ENCODE measurements at places on chromosomes 11 and 22.

DNA sequence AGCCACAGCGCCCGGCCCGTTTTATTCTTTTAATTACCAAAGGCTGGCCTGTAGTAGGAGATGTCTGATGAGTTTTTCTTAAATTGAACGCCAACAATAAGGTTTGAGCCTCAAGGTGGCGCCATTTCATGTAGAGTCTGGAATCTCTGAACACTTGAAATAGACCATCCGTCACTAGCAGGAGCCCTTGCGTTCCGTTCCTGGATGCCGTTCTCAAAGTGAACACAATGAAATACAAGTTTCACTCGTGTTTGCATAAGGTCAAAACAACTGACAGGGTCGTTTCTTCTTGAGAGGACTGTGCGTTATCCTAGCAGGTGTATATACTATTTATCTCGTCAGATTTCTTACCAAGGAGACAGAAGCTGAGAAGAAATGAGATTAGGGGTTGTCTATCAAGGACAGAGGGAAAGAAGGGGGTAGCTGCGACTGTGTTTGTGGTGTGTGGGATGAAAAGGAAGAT, 18.7 kb upstream of the SCGB1D1 start:
- peak; percentile 33 for DNase-seq

GRCh38 chr11:71294846-71295600, 42.6 kb upstream of the SHANK2 start:
- DNase-seq: no peak

- DNase-seq: no peak
Measured at GRCh38 chr22:40261783-40262182, 84.1 kb downstream of the TNRC6B start.

DNA sequence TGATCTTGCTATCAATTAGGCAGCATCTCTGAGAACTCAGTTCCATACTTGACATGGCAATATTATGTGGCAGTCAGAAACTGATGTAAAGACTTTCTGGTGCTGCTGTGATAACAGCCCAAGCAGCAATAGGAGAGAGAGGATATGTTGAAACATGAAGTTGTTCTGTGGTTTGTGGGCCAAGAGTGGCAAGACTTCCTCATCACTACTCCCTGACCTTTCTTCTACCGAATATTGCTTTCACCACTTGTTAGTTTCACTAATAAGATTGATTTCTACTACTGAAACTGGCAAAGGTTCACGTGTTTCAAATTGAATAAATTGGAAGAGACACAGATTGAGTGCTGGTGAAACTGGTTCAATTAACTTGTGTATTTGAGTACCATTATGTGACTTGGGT, 852.6 kb upstream of the RAG2 start:
- no peak for DNase-seq

- DNase-seq: no peak
Measured at GRCh38 chr11:9396310-9396709, 11.9 kb downstream of the IPO7 start.

- no peak for DNase-seq
Measured at GRCh38 chr22:39429916-39430575, 26.8 kb upstream of the MGAT3 start.

- no peak for DNase-seq
Measured at GRCh38 chr11:64990222-64990923, 6.4 kb downstream of the BATF2 start.

DNA sequence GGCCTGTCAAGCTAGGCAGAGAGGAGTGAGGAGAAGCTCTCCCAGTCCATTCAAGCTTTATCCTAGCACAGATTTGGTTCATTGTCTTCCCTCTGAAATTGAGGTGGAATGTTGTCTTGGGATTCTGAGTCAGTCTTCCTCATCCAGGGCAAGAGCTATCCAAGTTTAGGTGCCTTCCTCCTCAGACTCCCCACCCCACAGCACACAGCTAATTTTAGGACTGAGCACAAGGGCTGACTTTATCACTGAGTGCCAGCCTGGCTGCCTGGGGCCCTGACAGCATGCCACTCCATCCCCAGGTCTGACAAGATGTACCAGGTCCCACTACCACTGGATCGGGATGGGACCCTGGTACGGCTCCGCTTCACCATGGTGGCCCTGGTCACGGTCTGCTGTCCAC, 2.6 kb downstream of the PGAP2 start:
- no peak for DNase-seq

- DNase-seq: no peak
Measured at GRCh38 chr11:3996651-3997050, 97.9 kb upstream of the RRM1 start.

GRCh38 chr22:23548501-23549197, 31.4 kb downstream of the IGLL1 start:
- DNase-seq: no peak

GRCh38 chr11:68521969-68522652, 61.6 kb downstream of the PPP6R3 start:
- no peak for DNase-seq

DNA sequence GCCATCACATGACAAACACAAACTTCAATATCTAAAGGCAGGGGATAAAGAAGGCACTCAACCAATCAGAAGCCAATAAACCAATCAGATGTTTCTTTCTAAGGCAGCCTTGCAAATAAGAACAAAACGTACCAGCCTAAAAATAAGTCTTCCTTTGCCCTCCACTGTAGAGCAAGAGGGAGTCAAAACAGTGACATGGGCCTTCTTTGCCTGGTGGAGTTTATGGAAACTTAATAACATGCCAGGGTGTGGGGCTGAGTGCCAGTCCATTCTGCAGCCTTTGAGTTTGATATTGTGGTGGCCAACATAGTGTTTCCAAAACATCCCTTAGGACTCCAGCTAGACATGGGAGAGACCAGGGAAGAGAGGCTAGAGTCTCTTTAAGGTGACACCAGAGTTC, 126.1 kb upstream of the NECTIN1 start:
- DNase-seq: no peak

DNA sequence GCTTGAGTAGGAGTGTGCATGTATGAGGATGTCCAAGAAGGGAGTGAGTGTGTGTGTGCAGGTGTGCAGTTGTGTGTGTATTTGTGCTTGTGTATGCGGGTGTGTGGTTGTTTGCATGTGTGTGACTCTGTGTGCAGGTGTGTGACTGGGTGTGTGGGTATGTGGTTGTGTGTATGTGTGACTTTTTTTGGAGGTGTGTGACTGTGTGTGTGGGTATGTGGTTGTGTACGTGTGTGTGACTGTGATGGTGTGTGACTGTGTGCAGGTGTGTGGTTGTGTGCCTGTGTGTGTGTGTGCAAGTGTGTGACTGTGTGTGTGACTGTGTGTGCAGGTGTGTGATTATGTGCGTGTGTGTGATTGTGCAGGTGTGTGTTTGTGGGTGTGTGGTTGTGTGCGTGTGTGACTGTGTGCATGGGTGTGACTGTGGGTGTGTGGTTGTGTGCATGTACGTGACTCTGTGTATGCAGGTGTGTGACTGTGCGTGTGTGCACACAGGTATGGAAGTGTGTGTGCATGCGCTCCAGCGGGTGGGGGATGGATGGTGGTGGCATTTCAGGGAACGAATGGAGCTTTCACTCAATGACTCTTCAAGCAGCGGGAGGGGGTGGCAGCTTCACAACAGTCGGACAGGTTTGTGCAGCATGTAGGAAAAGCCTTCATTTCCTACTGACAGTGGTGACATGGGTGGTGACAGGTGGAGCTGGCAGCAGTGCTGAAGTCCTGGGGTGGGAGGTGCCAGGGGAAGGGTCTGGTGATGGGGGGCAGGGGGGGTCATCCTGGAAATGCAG, 47.6 kb downstream of the CACNA1I start:
- DNase-seq: no peak

- DNase-seq: no peak
Measured at GRCh38 chr22:38706101-38706900, 557 bp downstream of the GTPBP1 start.

GRCh38 chr11:115892016-115892415, 387.8 kb upstream of the CADM1 start:
- DNase-seq: no peak

DNA sequence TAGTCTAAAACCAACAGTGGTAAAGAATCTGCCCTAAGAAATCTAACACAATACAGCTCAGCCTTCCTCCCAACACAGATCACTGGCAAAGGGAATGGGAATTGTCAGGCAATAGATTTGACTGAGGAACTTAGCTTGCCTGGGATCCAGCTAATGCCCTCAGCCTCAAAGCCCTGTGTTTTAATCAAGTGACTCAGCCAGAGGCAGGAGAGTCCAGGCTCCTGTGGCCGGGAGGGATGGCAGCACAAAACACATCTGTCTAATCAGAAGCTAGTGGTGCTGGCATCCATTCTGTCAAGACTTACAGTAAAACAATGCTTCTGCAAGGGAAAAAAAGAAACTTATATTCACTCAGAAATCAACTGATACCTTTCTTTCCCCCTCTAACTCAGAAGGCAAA, 5.6 kb downstream of the SYTL2 start:
- DNase-seq: no peak

DNA sequence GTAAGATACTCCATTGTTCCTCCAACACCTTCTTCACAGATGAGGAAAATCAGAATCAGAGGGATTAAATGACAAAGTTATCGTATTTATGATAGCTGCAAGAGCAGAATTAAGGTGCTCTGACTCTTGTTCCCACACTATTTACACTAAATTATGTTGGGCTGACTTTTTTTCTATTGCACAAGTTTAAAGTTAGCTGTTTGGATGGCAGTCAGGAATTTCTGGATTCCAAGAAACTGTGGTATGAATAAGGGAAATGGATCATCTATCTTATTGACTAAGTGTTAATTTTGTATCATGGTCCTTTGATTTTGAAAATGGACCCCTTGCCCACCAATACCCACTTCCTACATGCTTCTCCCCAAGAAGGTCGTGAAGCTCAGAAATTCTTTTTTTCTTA, 19.9 kb upstream of the APOA1 start:
- no peak for DNase-seq

GRCh38 chr22:17366830-17367229, 2.4 kb upstream of the CECR2 start:
- DNase-seq: no peak

DNA sequence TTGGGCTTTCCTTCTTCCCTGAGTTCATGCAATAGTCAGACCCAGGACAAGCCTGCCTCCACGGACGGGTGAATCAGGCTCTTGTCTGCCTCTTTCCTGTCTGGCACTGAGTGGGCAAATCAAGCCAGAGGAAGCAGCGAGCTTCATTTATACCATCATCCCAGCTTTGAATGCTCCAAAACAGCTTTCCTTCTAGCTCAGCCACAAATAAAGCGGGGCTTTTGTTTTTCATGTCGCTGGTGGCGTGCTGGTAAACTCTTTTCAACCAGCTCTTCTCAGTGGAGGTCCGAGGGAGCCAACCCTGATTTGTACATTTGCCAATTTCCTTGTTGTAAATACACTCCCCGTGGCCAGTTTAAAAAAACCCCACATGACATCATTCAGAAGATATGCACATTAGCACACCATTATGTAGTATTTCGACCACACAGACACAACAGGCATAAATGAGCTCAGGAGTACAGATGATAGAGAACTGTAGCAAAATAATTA, 8.6 kb downstream of the C11orf91 start:
- DNase-seq: no peak

DNA sequence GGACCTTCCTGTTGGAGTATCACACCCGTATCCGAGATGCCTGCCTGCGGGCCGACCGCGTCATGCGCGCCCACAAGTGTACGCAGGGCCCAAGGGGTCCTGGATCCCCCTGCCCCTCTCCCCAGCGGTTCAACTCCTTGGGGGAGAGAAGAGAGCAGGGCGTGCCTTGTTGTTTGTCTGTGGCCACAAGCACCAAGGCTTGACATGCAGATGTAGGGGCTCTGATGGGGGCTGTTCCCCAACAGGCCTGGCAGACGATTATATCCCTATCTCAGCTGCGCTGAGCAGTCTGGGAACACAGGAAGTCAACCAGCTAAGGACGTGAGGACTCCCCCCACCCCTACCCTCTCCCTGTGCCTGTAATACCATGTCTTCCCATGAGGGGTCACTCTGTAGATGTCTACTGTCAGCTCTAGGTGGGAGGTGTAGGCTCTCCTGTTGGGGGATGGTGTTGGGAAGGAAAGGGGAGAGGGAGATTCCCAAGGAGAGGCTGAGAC, 6.8 kb downstream of the CFL1 start:
- no peak for DNase-seq

DNA sequence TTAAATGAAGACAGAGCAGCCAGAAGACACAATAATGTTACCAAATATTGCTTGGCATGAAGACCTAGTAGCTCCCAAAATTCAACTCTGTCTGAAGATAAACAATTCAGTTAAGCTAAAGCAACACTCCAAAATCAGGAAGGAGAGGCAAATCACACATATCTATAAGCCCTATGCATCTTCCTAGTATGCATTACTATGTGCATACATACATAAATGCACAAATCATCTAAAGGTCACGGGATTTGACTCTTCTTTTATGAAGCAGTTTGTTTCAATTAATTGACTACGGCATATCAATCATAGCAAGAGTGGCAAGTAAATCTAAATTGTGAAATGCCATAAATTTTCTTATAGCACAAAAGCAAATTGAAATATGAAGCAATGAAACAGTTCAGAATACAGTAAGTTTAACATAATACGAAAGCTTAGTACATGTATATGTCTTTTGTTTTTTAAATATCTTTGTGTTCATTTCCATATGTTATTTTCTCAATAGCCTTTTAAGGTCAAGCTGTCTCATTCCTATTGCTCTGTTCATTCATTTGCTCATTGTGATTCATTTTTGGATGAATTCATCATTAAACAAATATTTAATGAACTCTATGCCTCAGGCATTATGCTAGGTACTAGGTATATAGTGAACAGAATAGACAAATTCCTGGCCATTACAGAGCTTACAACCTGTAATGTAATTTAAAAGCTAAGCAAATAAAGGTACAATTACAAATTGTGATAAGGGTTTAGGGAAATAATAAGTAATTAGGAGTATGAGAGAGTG, 540.5 kb downstream of the DLG2 start:
- DNase-seq: no peak

DNA sequence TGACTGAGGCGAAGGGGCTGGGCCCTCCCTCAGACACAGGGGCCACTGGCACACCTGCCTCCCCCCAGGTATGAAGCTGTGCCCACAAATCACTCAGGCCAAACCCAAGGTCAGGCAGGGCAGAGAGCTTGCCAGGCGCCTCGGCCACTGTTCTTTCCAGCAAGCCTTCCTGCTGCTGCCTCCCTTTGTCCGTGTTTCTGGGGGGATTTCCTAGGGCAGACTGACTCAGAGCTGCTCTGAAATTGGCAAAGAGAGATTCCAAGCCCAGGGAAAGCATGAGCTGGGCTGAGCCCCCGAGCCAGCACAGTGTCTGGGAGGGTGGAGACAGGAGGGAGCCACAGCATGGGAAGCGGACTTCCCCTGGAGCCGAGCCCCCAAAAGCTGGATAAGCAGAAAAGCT, 33.2 kb downstream of the PPP2R1B start:
- DNase-seq: no peak

GRCh38 chr11:39777035-39777434, 1682.4 kb downstream of the LRRC4C start:
- no peak for DNase-seq

- no peak for DNase-seq
Measured at GRCh38 chr22:27134315-27134701, 476.9 kb downstream of the MIAT start.

GRCh38 chr22:19527861-19528417, 3.7 kb upstream of the CLDN5 start:
- no peak for DNase-seq
